Femur (tissue), 1 donor: ENCODE measurements at places on chromosomes 4 and X.
A peak's percentile ranks its signal among the peaks of the same experiment; 100 is the strongest.

DNA sequence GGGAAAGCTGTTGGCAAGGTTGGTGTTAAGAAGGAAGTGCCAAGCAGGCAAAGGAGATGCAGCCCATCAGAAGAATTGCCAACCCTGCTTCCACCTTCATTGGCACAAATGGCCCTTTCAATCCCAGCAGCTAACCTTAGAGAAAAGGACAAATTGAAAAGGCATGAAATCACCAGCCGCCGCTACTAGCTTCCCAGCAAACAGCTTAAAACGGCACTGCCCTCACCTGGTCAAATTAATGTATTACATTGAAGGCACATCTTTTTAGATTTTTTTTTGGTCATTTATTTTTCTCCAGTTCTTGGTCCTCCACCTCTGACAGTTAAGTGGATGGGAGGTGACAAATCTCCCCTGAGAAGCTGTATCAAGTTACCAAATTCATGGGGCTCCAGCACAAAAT is 51.0 kb upstream of the NHSL2 start:
- DNase-seq = peak; percentile 29

DNA sequence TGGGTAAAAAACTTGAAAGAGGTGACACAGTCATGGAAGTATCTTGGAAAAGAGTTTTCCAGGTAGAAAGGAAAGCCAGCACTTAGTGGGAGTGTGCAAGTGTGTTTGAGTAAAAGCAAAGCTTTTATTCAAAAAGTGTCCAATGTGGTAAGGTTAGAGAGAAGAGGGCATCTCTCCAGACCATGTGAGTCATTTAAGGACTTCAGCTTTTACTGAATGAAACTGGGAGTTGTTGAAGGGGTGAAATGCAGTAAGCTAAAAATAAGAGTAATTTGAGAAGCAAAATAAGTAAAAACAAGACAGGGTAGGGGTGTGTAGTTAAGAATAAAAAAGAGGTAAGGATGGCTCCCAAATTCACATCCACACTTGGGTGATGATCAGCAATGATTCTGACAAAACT is 238.9 kb downstream of the SLC7A11 start:
- DNase-seq = no peak

DNA sequence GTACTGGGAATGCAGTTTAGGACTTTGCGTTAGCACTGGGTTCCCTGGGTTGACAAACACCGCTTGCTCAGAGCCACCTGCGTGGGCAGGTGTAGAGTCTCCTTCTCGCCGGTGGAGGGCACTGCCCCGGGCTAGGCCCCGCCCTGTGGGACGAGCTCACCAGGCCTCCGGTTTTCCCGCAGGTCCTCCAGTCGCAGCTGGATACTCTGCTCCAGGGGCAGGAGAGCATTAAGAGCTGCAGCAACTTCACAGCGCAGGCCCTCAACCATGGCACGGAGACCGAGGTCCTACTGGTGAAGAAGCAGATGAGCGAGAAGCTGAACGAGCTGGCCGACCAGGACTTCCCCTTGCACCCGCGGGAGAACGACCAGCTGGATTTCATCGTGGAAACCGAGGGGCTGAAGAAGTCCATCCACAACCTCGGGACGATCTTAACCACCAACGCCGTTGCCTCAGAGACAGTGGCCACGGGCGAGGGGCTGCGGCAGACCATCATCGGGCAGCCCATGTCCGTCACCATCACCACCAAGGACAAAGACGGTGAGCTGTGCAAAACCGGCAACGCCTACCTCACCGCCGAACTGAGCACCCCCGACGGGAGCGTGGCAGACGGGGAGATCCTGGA is 49.2 kb upstream of the MND1 start:
- DNase-seq = no peak

DNA sequence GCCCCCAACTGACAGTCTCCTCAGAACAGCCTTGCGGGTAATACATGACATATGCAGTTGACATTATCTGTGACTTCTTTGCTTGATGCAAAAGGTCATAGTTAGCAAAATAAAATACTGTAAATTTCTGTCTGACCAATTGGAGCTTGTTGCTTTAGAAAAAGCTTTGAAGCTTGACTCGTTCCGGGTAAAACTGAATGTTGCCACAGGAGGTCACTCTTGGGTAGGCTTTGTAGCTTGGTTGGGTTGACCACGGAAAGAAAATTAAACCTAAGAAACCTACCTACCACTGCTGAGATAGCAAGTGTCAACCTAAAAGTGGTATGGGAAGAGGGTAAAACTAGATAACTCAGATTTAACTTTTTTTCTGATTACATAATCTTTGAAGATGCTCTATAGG is 23.2 kb downstream of the PRPS2 start:
- peak; percentile 41 for DNase-seq

- no peak for DNase-seq
Observed at GRCh38 chrX:115372152-115372551, 82.6 kb downstream of the LUZP4 start.

- DNase-seq = no peak
Observed at GRCh38 chr4:8252301-8253173, 17.0 kb upstream of the HTRA3 start.
